Left lobe of liver (tissue), 2 donors: ENCODE measurements at places on chromosomes 5 and 9. TPM values are rescaled to one million over a fixed set of nuclear protein-coding genes. Genes with fewer than 3 reads are reported as not detected.

The OR1Q1 gene
- not detected for total RNA-seq

The F12 gene
- 292 TPM for total RNA-seq

The CRHBP gene
- total RNA-seq: 26.4 TPM

The CNOT8 gene
- 18.0 TPM for total RNA-seq

The UBTD2 gene
- 7.1 TPM for total RNA-seq

The NNT gene
- total RNA-seq: 190 TPM

The GTF3C4 gene
- 6.1 TPM for total RNA-seq

The NEUROG1 gene
- not detected for total RNA-seq

The SVEP1 gene
- 1.7 TPM for total RNA-seq

The LCN15 gene
- total RNA-seq: not detected

The CCL28 gene
- total RNA-seq: 2.3 TPM

The PCDHB12 gene
- 0.28 TPM for total RNA-seq

The SPINK1 gene
- 20.0 TPM for total RNA-seq

The INSL4 gene
- total RNA-seq: not detected

The IFNA2 gene
- not detected for total RNA-seq

The MAT2B gene
- 22.8 TPM for total RNA-seq

The FAM153A gene
- total RNA-seq: 0.73 TPM

The IL6ST gene
- total RNA-seq: 154 TPM

The ADGRV1 gene
- 9.3 TPM for total RNA-seq

The SYK gene
- total RNA-seq: 3.2 TPM

The GZMA gene
- not detected for total RNA-seq

The OR1L6 gene
- not detected for total RNA-seq

The PCDHGA6 gene
- 0.68 TPM for total RNA-seq

The GTF2H2 gene
- total RNA-seq: 9.0 TPM

The GRXCR2 gene
- total RNA-seq: not detected

The SELENOP gene
- 2,099 TPM for total RNA-seq

The NIM1K gene
- total RNA-seq: 0.50 TPM

The SLCO4C1 gene
- total RNA-seq: 4.0 TPM

The FOXD4L6 gene
- total RNA-seq: not detected

The OGN gene
- not detected for total RNA-seq

The MTAP gene
- total RNA-seq: 15.1 TPM

The TARS1 gene
- total RNA-seq: 51.9 TPM

The MRPS30 gene
- total RNA-seq: 27.2 TPM

The ARL14EPL gene
- total RNA-seq: not detected

The CAMK4 gene
- 2.7 TPM for total RNA-seq

The TLX3 gene
- total RNA-seq: not detected

The IFNA21 gene
- not detected for total RNA-seq

The GABRG2 gene
- not detected for total RNA-seq

The GDA gene
- total RNA-seq: 43.2 TPM

The BRD9 gene
- total RNA-seq: 19.0 TPM

The AIF1L gene
- total RNA-seq: 0.83 TPM

The CSF1R gene
- total RNA-seq: 15.2 TPM

The CCNI2 gene
- total RNA-seq: not detected

The LCN1 gene
- total RNA-seq: not detected

The RBM27 gene
- 5.6 TPM for total RNA-seq

The CDH6 gene
- 1.3 TPM for total RNA-seq

The PIP5K1B gene
- total RNA-seq: 0.30 TPM
